ENCODE measurements at places on chromosomes 4 and X.

GRCh38 chr4:178535939-178536579 lies 1093.8 kb upstream of the AGA start:
- DNase-seq: no peak

DNA sequence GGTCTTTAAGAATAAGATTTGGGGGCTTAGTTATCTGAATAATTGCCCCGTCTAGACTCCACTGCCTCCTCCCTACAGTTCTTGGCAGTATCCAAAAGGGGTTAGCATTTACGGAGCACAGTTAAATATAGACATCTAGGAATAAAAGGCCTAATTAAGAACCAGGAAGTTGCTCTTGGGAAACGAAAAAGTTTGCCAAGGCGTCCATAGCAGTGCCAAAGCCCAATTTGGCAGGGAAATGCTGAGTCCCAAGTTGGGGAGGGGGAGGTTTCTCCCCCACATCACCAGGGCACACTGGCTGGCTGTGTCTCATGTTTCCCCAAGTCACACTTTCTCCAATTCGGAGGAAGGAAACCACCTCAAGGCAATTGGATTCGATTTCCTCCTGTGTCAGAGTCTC lies 338.7 kb downstream of the FBXW7 start:
- DNase-seq: no peak

DNA sequence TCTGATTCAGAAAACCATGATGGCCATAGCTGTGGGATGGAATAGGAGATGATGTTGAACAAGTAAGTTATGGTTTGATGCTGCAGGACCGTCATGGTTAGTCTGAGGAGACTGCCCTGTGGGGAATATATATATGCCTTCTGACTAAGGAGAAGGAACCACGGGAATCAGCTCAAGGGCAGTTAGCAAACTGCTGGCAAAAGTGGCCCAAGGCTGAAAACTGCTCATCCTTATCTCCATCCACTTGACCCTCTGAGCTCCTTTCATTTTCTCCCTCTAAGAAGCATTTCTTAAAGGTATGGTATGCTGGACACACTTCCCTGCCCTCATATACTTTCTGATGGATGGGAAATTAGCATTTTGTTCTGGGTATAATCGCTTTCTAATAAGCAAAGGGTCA lies 161.9 kb downstream of the ENOX2 start:
- DNase-seq: no peak

GRCh38 chrX:130851569-130851968 lies 51.4 kb downstream of the ENOX2 start:
- no peak for DNase-seq

- DNase-seq: peak; percentile 14
These were observed 27.7 kb downstream of the CD38 start for GRCh38 chr4:15805583-15806517.

GRCh38 chr4:164212714-164213113 lies 541.2 kb upstream of the SMIM31 start:
- no peak for DNase-seq

DNA sequence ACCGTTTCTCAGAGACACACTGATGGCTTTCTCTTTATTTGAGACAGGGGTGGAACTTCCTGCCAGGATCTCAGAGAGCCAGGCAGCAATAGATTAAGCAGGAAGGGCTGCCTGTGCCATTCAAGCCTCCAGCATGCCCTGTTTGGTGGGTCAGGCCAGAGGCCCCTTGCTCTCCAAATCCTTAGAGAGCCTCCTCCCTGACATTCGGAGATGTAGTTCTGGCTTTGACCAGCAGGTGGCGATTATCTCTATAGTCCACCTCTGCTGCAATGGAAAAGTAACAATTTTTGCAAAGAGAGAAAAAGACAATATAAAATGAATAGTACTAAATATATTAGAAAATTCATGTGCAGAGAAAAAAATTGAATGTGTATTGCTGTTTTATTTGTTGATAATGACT lies 93.9 kb downstream of the NXF2B start:
- DNase-seq: peak; percentile 25

- DNase-seq: no peak
These were observed 330.5 kb downstream of the RAPGEF2 start for GRCh38 chr4:159433337-159433736.

DNA sequence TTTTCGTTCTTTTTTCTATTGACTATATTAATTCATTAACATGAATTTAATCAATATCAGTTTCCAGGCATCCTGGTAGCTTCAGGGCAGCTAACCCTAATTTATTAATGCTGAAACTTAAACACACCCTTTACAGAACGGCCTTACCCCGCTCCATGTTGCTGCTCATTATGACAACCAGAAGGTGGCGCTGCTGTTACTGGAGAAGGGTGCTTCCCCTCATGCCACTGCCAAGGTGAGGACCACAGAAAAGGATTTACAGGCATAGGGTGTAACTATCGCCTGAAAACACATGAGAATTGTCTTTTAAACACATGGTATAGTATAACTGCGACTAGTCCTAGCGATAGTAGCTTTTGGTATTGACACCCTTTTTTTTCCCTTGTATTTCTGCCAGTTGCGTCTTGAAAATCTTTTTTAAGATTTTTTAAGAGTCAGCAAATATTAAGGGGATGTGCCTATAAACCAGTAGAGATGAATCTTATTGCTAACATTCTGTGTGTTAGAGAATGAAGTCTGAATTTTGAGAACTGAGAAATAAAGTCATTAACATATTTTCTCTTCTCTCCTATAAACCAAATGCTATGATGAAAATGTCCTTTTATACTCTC lies 229.0 kb downstream of the ANK2 start:
- DNase-seq: peak; percentile 65

- DNase-seq: no peak
These were observed 253.6 kb upstream of the DIPK2B start for GRCh38 chrX:45454290-45454689.

DNA sequence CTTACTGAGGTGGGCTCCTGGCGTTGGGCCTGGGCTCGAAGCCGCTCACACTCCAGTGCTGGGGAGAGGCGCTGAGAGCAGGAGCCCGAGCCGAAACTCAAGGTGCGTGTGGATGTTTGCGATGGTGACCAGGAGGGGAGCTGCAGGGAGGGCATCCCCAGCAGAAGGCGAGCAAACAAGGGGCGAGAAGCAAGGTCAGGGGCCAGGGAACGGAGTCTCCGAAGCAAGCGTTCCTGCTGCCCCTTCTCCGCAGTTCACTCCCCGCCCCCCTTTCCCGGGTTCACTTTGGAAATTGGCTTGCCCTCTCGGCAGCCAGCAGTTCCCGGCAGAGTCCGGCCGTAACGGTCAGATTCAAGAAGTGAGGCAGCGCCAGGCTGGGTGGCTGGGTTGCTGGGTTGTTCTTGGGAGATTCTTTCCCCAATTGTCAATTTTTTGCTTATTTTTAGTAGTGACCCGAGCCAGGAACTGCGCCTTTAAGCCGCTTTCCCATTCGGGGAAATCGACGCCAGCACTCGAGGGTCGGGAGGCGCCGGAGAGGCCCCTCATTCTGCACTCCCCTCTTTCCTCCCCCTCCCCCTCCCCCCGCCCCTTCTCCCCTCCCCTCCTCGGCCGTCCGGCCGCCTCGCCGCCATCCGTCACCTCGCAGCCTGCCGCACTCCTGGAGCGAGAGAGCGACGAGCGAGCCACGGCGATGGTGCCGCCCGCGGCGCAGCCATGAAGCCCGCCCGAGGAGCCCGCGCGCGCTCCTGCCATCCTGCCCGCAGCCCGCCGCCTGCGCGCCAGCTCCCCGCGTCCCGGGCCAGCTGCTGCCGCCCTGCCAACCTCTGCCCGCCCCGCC lies at the start of gene FRMPD3:
FRMPD3 (plus strand) TSS at position 655 of the 838 bp plus-strand sequence. CDS start 76,937 bp downstream, outside the sequence.
- DNase-seq: peak; percentile 5

- no peak for DNase-seq
These were observed 327.0 kb upstream of the ZFP42 start for GRCh38 chr4:187668526-187669082.

- DNase-seq: no peak
These were observed 97.5 kb upstream of the PRPS2 start for GRCh38 chrX:12693754-12694153.

DNA sequence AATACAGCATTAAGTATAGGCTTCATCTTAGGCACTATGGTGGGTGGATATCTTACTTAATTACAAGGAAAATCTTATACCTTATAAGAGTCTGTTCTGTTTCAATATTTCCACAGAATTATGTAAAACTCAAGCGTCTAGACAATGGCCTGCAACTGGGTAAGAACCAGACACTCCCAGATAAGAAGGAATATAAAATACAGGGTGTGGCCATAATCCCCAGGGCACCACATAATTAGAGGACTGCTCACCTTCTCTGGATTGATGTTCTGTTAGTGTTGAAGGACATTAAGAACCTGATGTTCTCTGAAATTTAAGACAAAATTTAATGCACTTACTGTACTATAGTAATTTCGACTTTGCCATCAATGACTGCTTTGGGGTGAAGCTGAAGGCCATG lies 198.2 kb upstream of the ARSJ start:
- no peak for DNase-seq

GRCh38 chrX:100946299-100946927 lies 17.7 kb upstream of the XKRX start:
- no peak for DNase-seq

DNA sequence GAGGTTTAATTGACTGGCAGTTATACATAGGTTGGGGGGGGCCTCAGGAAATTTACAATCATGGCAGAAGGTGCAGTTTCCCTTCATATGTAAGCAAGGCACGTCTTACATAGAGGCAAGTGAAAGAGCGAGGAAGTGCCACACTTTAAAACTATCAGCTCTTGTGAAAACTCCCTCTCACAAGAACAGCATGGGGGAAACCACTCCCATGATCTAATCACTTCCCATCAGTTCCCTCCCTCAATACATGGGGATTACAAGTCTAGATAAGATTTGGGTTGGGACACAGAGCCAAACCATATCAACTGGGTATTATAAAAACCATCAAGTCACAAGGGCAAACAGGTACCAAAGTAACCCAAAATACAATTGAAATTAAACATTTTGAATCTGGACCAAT lies 182.0 kb upstream of the FAT4 start:
- no peak for DNase-seq

DNA sequence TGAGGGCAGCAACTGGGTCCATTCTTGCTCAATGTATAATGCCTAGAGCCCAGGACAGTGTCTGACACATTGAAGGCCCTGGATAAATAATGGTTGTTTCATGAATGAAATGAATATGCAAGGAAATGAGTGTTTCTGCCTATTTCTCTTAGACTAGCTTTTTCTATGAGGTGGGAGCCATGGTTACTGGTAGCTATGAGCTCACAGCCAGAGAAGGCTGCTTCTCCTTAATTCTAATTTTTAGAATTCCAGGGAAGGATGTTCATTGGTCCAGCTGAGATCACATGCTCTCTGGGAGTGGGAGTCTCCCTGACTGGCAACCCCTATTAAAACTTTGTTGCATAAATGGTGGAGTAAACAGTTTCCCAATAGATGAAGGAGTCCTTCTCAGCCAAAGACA lies 9.7 kb upstream of the DCUN1D4 start:
- DNase-seq: no peak

DNA sequence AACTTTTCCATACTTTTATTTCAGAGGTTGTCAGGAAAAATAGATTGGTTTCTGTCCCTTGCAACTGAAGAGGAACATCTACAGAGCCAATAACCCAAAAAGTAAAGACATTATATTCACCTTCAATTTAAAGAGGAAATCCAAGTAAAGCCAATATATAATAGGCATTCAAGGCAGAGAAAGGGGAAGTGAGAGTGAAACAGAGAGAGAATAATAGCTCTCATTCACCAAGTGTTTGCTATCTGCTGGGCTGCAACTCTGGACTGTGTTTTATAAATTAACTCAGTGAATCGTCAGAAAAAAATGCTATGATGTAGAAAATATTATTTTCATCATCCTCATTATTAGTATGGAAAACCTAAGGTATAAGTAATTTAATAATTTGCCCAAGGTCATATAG lies 448.5 kb downstream of the TRAM1L1 start:
- no peak for DNase-seq

DNA sequence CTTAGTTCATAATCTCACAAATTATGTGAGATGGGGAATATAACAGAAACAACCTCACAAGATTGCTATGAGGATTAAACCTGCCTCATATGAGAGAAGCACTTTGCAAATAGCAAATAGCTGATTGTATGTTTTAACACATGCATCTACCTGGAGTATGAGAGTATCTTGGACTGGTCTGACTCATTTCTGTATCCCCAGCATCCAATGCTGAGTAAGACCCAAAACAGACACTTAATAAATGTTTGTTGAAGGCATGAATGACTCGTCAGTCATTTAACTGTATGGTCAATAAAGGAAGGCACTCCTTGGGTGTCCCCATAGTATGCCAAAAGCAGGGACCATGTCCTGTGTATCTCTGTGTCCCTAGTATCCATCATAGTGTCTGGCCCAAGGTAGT lies 350.9 kb upstream of the F9 start:
- DNase-seq: no peak

- DNase-seq: peak; percentile 0
These were observed 167.5 kb upstream of the DGKK start for GRCh38 chrX:50638123-50638522.

DNA sequence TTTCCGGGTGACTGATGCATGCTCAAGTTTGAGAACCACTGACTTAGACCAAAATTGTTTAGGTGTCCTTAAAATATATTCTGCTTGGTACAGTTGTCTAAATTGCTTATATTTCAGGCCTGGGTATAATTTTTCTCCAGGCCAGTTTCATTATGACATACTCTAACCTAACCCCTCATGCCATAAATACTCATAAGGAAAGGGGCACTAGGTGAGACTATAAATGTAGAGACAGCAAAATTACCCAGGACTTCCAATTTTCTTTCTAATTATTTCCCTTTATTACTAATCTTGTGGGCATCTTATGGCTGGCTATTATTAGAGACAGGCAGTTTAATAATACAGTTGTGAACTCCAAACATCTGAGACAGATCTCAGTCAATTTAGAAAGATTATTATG lies 150.2 kb downstream of the RRAGB start:
- no peak for DNase-seq

DNA sequence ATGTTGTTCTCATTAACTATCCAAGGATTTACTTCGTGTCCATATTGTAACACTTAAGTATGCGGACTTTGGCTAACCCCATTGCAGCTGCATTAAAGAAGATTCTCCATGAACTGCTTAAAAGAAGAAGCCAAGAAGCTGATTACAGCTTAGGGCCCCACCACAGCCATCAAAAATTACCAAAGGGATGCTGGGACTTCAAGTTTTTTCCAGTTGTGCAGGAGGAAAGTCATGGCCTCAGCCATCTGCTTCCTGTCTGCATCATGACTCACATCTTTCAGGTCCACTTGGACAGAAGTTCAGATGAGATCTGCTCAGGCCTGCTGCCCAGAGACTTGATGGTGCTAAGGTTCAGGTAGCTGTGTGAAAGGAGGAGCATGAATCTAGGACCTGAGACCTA lies 38.8 kb upstream of the CAPN6 start:
- no peak for DNase-seq
